ENCODE measurements at places on chromosomes 12 and 14. TPM values are rescaled to one million over a fixed set of nuclear protein-coding genes. Genes with fewer than 3 reads are reported as not detected.
A peak's percentile ranks its signal among the peaks of the same experiment; 100 is the strongest.

DNA sequence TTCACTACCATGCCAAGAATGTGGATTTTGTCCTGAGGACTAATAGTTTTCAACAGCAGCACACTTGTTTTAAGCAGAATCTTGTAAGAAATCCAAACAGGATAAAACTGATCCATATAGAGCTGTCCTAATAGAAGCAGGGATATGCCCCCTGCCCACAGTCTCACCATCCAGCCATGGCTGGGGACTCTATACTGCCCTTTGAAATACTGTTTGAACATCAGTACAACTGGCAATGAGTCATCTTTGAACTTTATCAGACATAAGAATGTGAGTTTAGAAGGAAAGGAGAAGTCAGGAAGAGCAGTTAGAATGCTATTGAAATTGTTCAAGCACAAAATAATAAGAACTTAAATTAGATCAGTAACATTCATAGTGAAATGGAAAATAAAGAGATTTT is 3.8 kb upstream of the C12orf42 start:
- no peak for DNase-seq

- peak; percentile 13 for DNase-seq
Measured at GRCh38 chr12:84911271-84912197, 1.1 kb downstream of the SLC6A15 start.

DNA sequence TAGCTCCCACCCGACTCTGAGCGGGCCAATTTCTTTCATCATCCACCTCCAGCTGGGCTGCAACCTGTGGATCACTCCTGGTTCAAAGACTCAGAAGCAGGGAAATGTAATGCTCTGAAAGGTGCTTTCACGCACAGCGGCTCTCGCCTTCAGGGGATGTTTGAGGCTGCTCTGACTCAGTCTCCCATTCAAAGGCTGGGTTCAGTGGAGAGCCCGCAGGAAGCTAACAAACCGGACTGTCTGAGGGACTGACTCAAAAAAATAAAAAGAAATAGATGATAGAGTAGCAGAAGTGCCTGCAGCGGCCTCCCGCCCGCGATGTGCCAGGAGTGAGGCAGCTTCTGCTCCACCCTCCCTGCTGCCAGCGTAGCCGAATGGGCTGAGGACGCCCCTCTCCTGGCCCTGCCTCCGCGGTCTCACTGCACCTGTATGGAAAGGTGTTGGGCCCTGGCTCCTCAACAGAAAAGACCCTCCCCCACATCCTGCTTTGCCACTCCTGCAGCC is 98.0 kb downstream of the GCH1 start:
- no peak for DNase-seq

The PMCH gene
- polyA plus RNA-seq, result not detected

DNA sequence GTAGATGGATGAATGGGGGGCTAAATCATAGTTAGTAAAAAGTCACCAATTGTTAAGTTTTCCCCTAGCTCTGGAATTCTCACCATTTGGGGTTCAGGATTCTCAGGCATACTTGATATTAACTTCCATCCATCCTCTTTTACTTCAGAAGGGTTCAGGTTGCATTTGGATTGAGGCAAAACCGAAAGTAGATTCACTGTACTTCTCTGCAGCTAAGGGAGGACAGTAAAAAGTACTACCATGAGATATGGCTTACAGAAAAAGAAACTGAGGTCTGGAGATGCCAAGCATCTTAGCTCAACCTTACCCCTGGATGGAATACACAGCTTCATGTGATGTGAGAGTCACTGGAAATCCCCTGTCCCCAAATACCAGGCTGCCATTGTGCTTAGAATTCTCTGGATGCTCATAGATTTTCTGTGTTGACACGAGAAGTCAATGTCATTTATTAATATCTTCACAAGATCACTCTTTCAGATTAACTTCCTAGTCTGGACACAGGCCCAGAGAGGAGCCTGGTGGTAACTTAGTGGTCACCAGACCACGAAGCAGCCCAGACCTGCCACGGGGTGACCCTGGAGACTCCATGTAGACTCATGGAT is 87.1 kb downstream of the SSPN start:
- DNase-seq, result no peak

The TOMM20L gene
- not detected for polyA plus RNA-seq

The OR6C65 gene
- polyA plus RNA-seq, result not detected

GRCh38 chr12:124440841-124441381 is 126.5 kb downstream of the NCOR2 start:
- DNase-seq, result no peak

DNA sequence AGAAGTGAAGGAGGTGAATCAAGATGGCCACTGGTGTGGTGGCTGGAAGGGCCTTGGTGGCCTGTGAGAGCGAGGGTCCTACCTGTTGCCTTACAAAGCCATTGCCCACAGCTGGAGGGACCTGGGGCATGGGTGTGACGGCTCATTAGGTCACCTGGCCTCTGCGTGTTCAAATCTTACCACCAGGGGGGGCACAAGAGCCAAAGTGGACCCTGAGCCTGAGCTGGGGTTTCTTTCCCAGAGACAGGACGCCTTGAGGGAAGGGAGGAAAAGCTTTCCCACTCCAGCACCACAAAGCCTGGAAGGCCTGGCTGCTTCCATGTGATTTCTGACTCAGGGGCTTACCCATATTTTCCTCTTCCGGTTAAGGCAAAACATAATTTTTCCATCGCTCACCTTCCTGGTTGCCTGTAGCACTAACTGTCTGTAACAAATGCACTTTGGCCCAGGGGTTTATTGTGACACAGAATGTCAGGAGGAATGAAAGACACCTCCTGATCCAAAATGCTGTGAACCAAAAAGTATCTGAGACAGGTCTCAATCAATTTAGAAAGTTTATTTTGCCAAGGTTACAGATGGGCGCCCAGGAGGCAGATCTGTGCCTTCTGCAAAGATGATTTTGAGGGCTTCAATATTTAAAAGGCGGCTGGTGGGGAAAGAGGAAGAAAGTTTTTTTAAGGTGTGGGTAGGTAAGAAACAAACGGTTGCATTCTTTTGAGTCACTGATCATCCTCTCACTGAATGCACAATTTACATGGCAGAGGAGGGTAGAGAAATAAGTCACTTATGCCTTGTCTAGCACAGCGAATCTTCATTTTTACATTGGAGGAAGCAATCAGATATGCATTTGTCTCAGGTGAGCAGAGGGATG is 4.3 kb upstream of the CD9 start:
- peak; percentile 81 for DNase-seq

DNA sequence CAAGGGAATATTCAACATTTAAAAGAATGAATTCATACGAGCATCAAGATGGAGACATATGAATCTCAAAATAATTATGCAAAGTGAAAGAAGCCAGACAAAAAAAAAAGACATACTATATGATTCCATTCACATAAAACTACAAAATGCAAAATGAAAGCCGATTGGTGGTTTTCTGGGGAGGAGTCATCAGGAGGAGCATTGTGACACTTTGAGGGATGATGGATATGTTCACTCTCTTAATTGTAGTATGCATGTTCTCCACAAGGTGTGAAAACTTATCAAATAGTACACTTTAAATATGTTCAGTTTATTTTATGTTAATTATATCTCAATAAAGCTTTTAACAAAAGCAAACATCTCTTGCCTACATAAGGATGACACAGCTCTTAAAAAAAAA is 13.5 kb downstream of the OLR1 start:
- DNase-seq, result no peak

The ASCL1 gene
- polyA plus RNA-seq, result not detected

DNA sequence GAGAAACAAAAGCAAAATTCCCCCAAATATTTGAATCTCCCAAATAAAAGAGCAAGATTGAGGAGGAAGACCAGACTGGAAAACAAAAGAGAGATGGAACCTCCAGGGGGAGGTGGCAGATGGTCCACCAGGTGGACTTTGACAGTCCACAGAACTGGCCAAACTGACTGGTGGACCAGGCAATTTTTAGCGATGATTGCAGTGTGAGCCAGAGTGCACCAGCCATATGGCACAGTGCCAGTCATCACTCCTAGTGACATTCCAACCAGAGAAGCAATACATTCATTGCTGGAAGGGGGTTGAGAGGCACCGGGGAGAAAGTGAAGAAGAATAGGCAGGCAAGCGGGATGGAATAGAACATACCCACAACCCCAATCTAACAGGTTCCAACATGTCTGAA is 182.9 kb downstream of the EXOC5 start:
- no peak for DNase-seq

The NFATC4 gene
- polyA plus RNA-seq, result 3.7 TPM

Measured in B cell (primary cell).